ENCODE measurements at places on chromosomes 4 and X. TPM values are rescaled to one million over a fixed set of nuclear protein-coding genes. Genes with fewer than 3 reads are reported as not detected.

The BMPR1B gene
- 17.3 TPM for polyA plus RNA-seq

DNA sequence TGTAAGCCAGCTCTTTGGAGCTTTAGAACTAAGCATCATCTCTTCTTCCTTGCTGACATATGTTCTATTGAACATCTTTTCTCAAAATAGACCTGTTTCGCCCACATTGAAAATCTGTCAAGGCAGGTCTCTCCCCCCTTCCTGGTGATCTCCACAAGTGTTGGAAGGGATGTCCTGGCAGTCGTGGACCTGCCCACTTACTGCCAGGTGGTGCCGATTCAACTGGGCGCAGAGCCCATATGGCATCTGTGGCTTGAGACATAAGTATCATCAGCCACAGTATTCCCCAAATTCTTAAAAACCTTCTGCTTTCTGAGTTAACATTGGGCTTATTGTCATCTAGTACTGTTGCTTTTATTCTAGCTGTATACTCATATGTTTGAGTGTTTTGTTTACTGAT, 969.3 kb upstream of the FTHL17 start:
- DNase-seq: no peak

DNA sequence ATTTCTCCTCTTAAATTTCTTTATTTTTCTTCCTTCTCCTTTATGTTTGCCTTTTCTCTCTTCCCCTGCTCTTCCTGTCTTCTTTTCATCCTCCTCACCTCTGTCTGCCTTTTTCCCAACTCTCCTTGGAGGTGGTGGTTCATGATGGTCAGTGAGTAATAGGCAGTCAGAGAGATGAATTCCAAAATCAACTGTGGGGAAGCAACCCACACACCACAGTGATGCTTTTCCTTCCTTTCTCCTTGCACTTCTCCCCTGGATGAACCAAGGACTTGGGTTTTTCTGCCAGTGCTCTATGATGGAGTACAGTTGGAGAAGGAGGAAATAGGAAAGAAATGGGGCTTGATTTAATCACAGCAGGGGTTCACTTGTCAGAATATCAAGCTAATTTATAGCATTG, 153.8 kb downstream of the DCK start:
- DNase-seq: no peak

- DNase-seq: peak; percentile 42
Observed at GRCh38 chr4:84578540-84579402, 4.2 kb upstream of the CDS1 start.

GRCh38 chrX:8404926-8405325, 59.7 kb upstream of the VCX3B start:
- DNase-seq: no peak

All from renal pelvis (tissue), 12 donors.